ENCODE measurements at places on chromosomes 3 and 15. TPM values are rescaled to one million over a fixed set of nuclear protein-coding genes. Genes with fewer than 3 reads are reported as not detected.

The SERPINI2 gene
- total RNA-seq: not detected

- DNase-seq: peak; percentile 61
Measured at GRCh38 chr15:92845126-92845508, 55.0 kb upstream of the CHD2 start.

DNA sequence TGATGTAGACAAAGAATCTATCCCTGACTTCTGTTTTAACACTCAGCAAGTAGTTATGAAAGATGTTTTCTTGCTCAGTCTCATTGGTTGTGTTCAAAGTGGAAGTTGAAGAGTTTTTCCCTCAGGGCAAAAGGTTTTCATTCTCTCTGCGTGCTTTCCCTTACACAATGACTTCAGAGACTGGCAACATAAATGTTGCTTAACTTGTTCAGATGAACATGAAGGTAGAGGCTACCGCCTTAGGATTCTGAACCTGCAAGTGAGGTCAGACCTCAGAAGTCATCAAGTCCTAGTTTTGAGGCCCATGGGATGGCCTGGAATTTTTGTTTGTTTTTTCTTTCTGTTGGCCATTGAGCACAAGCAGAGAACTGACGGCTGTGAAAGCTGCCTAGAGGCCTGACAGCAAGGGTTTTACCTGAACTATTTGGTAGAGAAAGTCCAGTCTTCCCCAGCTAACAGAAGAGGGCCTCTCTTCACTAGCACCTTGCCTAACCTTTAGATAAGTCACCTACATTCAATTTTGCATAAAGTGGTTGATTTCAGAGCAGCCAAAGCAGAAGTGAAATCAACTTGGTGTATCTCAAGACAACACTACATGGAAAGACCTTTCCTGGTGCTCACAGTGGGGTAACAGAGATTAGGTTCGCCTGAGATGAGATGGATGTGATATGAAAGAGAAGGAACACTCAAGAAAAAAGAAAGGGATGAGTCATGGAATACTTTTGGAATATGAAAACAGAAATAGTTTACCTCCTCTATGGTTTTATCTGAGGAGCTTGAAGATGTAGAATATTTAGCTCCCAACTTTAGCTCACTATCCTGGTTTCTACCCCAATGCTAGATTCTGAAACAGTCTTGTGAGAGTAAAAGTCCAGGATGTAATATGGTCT lies 53.6 kb upstream of the AP4E1 start:
- no peak for DNase-seq

The VILL gene
- 1.0 TPM for total RNA-seq

DNA sequence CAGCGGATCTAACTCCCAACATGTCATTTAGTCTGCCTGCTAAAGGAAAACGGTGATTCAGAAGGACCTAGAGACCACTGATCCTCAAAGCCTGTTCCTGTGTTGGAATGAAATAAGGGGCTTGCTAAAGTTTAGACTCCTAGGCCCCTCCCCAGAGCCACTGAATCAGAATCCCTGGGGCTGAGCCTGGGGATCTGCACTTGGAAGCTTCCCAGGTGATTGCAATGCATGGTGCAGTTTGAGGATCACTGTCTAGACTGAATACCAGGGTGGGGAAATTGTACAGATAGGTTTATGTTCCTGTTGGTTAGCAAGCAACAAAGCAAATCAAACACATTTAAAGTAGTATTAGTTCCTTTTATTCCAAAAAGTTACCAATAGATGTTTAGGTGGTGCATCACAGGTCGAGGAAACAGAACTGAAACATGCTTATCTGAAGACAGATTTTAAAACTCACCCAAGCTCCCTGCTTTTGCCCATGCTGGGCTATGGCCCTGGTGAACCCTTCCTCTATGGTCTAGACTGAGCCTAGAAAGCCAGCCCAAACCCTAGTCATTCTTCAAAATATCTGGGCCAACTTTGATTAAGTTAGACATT lies 29.6 kb upstream of the SPTBN5 start:
- no peak for DNase-seq

DNA sequence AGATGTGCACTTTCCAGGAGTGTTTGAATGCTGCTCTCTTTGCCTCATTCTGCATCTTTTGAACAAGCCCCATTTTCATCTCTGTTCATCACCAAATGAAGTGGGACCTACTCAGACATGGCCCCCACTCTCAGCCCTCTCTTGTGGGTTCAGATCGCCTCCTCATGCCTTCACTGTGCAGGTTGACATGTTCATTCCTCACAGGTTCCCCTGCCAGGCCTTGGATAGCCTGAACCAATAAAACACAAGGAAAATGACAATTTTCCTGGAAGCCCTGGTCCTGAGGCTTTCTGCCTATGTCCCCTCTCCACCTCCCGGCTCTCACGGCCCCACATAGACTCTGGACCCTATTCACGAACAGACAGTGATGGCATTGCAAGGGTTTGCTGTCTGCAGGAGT lies 17.7 kb downstream of the KLF15 start:
- DNase-seq: no peak

- no peak for DNase-seq
Measured at GRCh38 chr15:80309769-80310384, 57.9 kb upstream of the CTXND1 start.

- peak; percentile 50 for DNase-seq
Measured at GRCh38 chr3:87082796-87083440, 92.0 kb upstream of the VGLL3 start.

- DNase-seq: no peak
Measured at GRCh38 chr15:48500595-48500994, 144.9 kb downstream of the FBN1 start.

- DNase-seq: peak; percentile 55
Measured at GRCh38 chr3:104887069-104887468, 479.6 kb upstream of the ALCAM start.

The LRRN1 gene
- not detected for total RNA-seq

- DNase-seq: peak; percentile 44
Measured at GRCh38 chr15:76206325-76206976, 104.8 kb downstream of the ETFA start.

DNA sequence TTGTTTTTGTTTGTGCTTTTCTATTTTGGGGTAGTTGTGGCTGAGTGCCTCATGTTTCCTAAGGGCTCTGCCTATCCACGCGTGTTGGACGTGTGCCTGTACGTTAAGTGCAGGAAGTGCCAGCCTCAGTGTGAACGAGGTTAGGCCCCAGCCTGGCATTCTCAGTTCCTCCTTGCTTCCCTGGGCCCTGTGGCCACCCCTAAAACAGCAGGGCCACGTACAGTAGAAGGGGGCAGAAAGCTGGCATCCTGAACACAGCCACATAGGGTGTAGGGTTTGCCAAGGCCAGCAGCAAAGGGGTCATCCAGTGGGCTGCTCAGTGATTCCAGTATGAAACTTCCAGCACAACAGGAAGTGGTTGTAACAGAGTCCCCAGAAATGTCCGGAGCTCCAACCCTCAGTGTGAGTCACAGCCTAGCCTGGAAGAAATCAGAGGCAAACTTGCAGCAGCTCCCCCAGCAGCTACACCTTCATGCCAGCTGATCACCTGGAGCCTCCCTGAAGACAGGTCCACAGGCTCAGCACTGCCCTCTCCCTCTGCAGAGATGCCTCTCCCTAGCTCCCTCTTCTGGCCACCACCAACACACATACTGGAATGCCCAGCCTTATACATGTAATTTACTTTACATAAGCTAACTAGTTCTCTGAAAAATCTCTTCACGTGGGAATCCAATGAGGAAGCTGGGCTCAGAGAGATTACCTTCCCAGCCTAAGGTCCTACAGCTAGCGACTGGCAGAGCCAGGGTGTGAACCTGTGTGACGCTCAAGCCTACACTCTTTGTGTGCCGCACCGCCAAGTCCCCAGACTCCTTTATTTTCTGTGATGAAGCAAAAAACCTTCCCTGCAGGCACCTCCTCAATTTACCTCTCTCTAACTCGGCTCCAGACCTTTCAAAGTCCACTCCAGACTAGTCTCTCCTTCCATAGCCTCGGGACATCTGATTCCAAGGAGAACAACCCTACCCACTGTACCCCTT lies 26.6 kb downstream of the ILDR1 start:
- DNase-seq: peak; percentile 94

DNA sequence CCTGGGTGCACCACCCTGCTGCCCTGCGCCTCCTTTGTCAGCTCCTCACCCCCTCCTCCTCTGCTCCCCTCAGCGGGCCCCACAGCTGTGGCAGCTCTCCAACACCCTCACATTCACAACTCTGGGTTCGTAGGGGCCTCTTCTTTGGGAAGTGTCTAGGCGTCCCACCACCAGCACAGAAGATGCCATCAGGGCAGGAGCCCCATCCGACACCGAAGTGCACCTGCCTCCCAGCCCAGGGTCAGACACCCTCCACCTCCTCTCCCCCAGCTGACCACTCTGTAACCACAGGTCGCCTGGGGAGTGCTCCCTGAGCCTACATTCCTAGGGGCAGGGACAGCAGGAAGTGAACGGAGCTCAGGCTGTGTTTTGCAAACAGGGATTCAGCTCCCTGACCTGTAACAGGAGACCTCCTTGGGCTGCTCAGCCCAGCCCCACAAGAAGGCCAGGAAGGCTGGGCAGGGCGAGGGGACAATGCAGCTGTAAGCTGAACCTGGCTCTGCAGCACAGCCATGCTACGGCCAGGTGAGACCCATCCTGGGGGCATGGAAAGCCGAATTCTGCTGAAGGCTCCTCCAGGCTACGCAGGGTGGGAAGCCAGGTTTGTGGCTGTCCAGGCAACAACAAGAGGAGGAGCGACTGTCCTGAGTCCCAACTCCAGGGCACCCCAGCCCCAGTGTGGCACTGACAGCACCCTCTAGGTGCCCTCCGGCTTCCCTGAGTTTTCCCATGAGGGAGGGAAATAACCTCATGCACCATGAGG lies 269.0 kb downstream of the GOLGA6L6 start:
- no peak for DNase-seq

DNA sequence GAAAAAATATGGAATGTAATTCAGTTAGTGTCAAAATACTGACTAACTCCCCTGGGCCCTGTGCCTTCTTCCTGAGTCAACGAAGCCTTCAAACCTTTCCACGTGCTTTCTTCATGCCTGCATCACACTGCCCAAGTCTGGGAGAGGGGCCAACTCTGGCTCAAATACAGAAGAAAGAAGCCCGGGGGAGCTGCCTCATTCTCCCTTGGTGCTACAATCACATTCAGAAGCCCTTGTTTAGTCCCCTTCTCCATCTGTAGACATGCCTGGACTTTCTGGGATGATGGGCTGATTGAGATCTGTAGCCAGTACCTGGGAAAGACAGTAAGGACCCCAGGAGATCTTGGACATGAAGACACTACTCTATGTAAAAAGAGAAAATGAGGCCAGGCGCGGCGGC lies 77.8 kb upstream of the GSK3B start:
- DNase-seq: peak; percentile 66

The GABRB3 gene
- not detected for total RNA-seq

- DNase-seq: no peak
Measured at GRCh38 chr3:54760201-54760600, 167.7 kb downstream of the LRTM1 start.

The VIPR1 gene
- total RNA-seq: not detected

The CFAP91 gene
- total RNA-seq: not detected

- no peak for DNase-seq
Measured at GRCh38 chr3:31373681-31374080, 159.0 kb upstream of the STT3B start.

GRCh38 chr15:93231261-93231925 lies 142.4 kb upstream of the RGMA start:
- no peak for DNase-seq

The PLA2G4D gene
- total RNA-seq: not detected

DNA sequence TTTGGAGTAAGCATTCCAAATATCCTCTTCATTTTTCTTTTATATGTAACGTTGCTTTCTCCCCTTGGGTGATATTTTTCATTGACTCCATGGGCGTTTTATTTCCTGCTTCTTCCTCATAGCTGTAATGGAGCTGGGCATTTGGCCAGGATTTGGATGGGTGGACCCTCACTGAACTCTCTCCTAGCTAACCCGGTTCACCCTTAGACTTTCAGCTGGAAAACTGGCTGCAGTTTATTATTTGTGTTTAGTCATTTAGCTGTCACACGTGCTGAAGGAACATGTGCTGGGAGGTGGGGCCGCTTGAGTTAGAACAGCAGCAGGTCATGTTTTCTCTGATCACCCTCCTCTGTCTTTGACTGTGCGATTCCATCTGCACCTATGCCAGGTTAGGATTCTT lies 407.6 kb downstream of the ZIC1 start:
- peak; percentile 46 for DNase-seq

DNA sequence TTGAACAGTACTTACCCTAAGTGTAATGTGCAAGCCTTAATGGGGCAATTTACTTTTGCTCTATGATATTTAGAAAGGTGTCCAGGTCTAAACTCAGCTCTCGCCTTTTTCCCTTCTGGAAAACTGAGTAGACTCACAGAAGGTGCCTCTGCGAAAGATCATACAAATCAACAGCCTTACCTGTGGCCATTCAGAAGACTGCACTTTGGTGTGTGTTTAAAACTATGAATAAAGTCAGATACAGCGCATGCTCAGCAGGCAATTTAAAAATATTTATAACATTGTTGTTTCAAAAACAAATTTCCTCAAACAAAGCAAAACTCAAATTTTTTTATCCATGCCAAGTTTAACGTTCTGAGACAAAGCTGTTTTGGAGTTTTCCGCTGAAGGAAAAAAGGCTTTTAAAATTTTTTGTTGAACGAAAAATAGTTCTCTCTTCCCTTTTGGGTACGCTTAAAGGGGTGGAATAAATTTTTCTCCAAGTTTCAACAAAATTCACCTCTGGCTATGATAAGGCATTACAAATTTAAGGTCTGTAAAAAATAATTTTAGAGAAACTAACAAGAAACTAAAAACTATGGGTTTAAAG lies 156.3 kb downstream of the TIGIT start:
- no peak for DNase-seq

DNA sequence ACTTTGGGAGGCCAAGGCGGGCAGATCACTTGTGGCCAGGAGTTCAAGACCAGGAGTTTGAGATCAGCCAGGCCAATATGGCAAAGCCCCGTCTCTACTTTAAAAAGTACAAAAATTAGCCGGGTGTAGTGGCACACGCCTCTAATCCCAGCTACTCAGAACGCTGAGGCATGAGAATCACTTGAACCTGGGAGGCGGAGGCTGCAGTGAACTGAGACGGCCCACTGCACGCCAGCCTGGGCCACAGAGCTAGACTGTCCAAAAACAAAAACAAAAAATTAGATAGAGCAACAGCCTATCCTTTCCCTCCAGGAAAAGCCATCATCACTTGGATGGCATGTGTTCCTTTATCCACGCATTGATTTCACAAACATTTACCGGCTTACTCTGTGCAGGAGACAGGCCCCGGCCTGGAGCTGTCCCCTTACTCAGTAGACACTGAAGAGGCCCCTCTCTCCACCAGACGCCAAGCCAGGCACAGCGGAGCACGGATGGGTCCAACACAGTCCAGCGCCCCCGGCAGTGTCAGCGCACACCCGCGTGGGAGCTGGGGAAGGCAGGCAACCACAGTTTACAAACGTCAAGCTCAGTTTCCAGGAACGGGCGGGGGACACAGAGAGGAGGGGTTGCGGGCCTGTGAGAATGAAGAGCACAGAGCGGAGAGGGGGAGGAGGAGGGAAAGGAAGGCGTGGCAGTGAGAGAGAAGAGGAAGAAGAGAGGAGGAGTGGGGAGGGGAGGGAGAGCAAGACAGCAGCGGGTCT lies 3.1 kb downstream of the GP5 start:
- no peak for DNase-seq

The SST gene
- not detected for total RNA-seq

DNA sequence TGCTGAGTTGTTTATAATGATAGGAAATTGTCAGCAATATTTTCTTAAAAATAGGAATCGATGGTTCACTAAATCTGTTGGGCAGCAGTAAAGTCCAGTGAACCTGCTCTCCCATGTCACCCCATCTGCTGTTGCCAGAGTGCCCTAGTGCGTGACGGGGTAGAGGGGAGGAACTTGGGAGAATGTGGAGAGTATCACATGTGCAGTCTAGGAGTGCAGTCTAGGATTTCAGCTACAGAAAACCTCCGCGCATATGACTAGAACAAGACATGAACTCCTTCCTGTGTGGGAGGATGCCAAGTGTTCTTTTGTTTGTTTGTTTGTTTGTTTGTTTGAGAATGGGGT lies 74.6 kb upstream of the ACAD9 start:
- no peak for DNase-seq

The NRG4 gene
- total RNA-seq: not detected
